Left cardiac atrium (tissue), 4 donors: ENCODE measurements at places on chromosomes 3 and 15. TPM values are rescaled to one million over a fixed set of nuclear protein-coding genes. Genes with fewer than 3 reads are reported as not detected.

GRCh38 chr3:1532935-1533606 is 440.2 kb downstream of the CNTN6 start:
- DNase-seq: no peak

GRCh38 chr3:128436214-128436613 is 30.5 kb downstream of the DNAJB8 start:
- no peak for DNase-seq

DNA sequence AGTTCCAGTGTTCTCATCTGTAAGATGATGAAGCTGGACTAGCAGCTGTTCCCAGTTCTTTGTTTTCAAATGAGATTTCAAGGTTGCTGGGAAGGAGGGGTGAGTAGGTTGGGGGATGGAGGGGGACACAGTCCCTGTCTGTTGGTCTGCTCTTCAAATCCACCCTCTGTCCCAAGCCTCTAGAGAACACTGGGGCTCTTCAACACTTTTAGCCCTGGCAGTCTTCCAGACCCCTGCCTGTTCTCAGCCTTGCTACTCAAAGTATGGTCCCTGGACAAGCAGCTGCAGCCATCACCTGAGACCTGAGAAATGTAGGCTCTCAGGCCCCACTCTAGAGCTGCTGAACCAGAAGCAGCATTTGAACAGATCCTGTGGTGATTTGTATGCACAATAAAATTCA is 41.3 kb downstream of the NEK11 start:
- peak; percentile 22 for DNase-seq

GRCh38 chr3:74377669-74378068 is 236.8 kb downstream of the CNTN3 start:
- no peak for DNase-seq

- no peak for DNase-seq
These were observed 111.4 kb upstream of the IGF1R start for GRCh38 chr15:98536976-98537375.

GRCh38 chr15:74653426-74654102 is 37.9 kb downstream of the CLK3 start:
- peak; percentile 43 for DNase-seq

DNA sequence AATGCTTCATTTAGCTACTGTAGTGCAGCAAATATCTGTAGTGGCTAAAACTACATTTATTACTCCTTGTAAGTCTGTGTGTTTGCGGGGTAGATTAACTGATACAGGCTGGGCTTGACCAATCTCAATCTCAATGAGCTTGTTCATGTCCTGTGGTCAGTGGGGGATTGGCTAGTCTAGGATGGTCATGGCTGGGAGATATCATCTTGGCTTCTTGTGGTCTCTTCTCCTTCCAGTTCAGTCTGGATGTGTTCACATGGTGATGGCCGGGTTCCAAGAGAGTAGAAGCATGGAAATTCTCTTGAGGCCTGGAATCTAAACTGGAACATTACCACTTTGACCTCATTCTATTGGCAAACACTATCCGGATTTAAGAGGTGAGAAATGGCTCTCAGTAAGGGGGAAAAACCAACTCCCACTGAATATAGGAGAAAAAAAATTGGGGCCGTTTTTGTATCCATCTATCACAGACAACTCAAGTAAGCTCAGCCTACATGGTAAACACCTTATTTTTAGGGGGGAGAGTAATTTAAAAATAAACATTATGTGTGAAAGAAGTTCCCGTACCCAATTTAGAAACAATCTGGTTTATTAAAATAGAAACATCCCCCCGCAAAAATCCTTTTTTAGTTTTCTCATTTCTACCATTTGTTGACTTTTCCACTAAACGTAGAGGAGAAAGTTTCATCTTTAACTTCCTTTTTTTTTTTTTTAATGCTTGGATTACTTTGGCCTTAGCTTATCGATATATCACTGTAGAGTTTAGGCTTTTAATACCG is 284.9 kb upstream of the TBC1D5 start:
- peak; percentile 45 for DNase-seq

- DNase-seq: no peak
These were observed 112.1 kb upstream of the THBS1 start for GRCh38 chr15:39468828-39469227.

DNA sequence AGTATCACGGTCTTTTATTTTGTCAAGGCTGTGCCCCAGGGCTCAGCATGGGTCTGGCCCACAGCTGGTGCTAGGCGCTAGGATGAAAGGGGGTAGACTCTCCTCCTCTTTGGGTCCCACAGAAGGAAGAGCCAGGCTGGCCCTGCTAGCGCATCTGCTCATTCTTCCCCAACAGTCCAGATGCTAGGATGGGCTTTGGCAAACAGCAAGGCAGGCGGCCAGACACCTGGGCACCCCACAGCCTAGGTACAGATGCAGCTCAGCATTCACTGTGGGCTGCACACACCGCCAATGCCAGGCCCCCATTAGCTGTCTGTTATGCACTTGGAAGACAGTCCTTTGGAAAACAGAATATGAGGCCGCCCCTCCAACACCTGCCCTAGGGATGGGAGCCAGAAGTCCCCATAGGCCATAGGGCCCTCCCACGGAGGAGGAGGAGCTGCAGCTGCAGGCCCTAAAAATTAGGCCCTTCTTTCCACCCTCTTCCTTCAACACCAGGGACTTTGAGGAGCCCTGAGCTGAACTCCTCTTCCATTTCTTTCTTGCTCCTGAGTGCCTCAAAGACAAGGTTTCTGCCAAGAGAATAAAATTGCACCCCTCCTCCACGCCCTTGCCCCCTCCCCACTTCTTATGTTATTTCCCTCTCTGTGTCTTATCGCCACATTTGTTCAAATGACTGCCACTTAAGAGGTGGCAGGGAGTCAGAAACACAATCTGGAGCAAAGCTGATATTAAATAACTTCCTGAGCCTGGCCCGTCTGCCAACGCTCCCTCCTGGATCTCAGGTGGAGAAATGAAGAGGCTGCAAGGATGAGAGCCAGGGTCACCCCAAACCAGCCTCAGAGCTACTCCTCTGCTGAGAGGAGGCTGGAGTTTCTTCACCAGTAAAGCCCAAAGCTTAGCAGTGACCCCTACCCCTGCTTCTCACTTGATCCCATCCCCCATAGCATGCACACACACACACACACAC is 13.7 kb downstream of the NTRK3 start:
- DNase-seq: no peak

GRCh38 chr3:114730397-114730796 is 416.7 kb downstream of the ZBTB20 start:
- DNase-seq: no peak

The ITIH4 gene
- 5.2 TPM for total RNA-seq

The GOLGA6A gene
- not detected for total RNA-seq

The SLC51B gene
- total RNA-seq: not detected

The ANKUB1 gene
- total RNA-seq: not detected

The SOX2 gene
- total RNA-seq: 0.56 TPM

The VILL gene
- 6.1 TPM for total RNA-seq

The FMN1 gene
- 5.4 TPM for total RNA-seq

The ERICH6 gene
- total RNA-seq: not detected
